NCI-H446 (cell line): ENCODE measurements at places on chromosomes 12 and 14.

DNA sequence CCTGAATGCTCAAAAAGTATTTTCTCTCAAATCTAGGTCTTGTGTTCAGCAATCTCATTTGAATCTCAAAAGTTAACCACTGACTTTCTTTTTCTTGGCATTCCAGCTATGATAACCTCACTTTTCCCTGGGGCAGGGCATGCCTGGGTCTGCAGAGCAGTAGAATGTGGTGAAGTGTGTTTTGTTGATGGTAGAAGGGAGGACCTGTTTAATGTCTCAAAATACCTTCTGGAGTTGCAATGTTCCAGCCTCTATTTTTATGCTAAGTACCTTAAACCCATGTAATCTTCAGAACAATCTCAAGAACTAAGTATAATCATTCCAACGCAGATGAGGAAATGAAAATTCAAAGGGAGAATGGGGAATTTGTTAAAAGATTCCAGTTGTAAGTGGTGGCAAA is 82.1 kb upstream of the FUT8 start:
- no peak for DNase-seq

DNA sequence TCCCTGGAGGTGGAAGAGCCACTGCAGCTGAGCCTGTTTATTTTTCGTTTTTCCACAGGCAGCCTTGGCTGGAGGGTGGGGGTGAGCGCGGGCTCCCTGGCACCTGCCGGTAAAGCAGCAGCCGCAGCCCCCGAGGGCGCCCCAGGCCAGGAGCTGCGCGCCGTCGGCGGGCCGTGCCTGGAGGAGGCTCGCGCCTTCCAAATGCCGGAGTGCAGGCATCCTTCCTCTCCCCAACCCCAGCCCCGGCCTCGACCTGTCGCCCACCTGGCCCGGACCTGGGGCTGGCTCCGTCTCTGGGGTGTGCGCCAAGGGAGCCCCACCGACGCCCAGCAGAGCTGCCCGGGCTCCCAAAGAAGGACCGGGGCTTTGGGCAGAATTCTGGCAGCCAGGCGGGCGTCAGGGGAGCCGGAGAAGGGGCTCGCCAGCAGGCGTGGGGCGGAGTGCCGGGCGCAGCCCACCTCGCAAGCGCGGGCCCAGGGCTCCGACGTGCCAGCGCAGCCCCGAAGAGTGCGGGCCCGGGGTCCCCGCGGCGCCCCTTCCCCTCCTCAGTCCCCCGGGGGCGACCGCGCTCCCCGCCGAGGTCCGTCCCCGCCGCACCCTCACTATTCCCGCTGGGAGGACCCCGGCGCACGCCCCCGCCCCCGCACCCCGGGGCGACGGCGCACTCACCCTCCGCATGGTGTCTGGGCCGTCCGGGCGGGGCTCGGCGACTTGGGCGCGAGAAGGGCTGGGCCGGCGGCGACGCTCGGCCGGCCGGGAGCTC is 130.3 kb downstream of the NDUFA12 start:
- no peak for DNase-seq

- no peak for DNase-seq
Observed at GRCh38 chr14:66288511-66288910, 197.7 kb upstream of the CCDC196 start.

DNA sequence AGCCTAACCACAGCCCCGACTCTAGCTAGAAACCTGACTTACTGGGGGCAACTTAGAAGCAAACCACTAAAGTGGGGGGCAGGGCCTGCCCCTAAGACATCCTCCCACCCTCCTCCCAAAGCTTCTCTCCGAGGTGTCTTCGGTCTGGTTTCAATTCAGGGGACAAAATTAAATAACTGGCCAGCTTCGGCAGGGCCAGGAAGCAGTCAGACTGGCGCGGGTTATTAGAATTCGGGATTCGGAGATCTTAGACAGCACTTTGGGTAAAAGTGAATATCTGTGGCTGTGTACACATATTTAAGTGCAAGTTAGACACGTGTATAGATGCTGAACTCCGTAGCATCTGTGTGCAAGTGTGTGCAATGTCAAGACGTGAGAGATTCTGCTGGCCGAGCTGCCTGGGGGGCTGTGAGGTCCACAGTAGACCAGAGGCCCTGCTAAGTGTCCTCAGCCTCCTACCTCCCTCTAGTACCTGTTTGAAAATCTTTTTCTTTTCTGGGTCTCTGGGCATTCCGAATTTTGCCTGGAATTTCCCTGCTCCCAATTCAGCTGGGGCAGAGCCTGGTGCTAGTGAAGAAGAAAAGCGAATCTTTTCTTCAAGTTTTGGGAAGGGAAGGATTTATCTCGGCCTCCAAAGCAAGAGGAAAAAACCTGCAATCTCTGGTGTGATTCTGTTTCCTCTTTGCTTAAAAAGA is 4.0 kb upstream of the HOXC10 start:
- DNase-seq: no peak

DNA sequence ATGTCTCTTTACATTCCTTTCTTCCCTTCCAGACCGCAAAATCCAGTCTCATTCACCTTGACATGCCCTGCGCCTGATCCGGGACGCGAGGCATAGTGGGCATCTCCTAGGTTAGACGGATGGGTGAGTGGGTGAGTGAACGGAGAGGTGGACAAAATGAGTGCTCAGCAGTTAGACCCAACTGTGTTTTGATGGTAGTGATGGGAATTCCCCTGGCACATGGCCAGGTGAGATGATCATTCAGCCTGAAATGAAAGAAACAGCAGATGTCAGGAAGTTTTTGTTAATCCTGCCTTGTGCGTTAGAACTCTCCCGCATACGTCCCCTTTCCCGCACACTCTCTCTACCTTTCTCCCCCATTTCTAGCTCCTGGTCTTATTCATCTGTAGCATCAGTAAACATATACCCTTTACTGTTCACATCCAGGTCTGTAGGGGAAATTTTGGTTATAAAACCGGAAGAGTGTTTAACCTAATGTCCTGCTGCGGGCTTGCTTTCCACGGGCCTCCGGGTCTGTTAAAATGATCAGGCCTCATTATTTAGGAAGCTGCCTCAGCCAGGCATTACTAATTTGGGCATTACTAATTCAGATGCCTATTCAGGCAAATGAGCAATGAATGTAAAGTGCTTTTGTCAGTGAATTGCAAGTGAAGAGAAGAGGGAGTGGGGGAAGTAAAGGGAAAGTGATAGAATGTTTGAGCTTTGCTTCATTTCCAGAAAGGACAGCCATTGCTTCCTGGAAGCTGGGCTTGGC is 172.8 kb downstream of the ETV6 start:
- peak; percentile 71 for DNase-seq
